ENCODE measurements at places on chromosomes 2 and 18.

DNA sequence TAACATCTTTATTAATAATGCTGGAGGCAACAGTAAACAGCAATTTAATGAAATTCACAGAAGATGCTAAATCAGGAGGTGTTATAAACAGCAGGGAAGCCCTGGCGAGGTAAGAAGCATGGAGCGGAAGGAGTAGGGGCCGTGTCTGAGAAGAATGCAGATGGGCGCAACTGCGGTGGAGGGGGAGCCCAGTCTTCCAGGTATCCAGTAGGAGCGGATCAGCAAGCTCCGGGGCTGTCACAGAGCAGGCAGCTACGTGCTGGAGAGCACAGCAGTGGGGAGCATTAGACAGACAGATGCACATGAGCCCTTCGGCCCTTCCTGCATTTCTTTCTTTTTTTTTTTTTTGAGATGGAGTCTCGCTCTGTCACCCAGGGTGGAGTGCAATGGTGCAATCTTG lies 82.3 kb downstream of the SH3RF3 start:
- DNase-seq = no peak
- H3K27me3 ChIP-seq = peaks cover 11% of the 10 kb centered on the region
- H3K27ac ChIP-seq = no peak overlapping the region
- H3K4me1 ChIP-seq = peaks cover 13% of the 10 kb centered on the region
- H3K4me3 ChIP-seq = no peak overlapping the region

DNA sequence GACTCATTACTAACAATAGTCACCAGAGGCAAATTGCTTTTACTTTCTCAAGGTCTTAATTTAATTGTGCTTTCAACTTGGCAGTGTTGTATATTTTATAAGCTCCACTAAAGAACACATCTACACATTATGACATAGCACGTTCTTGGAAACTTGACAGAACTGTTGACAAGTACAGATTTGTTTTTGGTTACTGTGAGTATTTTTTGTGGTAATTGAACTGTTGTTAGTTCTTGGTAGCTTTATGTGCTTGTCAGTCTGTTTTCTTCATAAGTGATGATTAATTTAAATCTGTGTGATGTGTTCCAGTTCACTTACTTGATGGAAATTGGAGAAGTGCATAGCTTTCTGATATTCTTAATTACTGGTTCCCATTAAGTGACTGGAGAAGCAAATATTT lies 63.9 kb downstream of the COMMD1 start:
- H3K27ac ChIP-seq = no peak overlapping the region
- DNase-seq = no peak
- H3K4me1 ChIP-seq = peaks cover 2% of the 10 kb centered on the region
- H3K36me3 ChIP-seq = peaks cover 2% of the 10 kb centered on the region

DNA sequence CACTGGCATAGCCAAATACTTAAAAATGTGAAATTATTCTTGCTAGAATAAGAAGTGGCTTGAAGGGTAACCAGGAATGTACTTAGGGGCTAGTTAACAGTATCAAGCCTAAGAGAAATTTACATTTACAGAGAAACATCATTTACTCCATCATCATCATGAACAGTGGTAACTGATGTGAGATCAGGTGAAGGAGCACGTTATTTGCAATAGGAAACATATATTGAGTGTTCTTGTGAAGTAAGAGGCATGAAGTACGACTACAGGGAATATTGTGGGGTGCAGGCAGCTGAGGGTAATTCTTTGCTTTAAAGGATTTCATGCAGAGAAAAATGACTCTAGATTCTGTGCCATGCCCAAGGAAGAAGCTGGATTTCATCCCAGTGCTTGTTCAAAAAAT lies 220.8 kb downstream of the GALNT13 start:
- no peaks in the 10 kb centered on the region for H3K27me3 ChIP-seq
- no peak overlapping the region for H3K4me3 ChIP-seq
- no peak for DNase-seq

- H3K36me3 ChIP-seq = no peaks in the 10 kb centered on the region
- no peak overlapping the region for H3K27ac ChIP-seq
- DNase-seq = no peak
- H3K4me1 ChIP-seq = no peaks in the 10 kb centered on the region
- H3K27me3 ChIP-seq = peaks cover 15% of the 10 kb centered on the region
- no peak overlapping the region for H3K4me3 ChIP-seq
These were observed 66.8 kb downstream of the XDH start for GRCh38 chr2:31347750-31348149.

DNA sequence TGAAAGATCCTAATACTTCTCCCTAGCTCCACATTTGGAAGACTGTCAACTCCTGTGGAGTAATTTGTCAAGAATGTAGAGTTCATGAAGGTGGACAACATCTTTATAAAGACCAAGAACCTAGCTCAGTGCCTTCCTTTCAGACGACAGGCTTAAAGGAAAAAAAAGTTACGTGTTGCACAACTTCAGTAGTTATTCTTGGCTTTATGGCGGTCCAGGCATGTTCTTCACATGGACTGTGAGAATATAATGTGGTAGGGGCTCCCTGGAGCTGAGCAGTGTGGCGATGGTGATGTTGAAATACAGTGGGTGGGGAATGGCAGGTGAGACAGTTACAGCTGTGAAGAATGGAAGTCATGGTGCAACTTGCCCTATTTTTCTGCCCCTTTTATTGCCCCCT lies 3.9 kb downstream of the TAF1B start:
- no peak overlapping the region for H3K4me3 ChIP-seq
- H3K4me1 ChIP-seq = peaks cover 24% of the 10 kb centered on the region
- H3K36me3 ChIP-seq = peaks cover 22% of the 10 kb centered on the region
- no peaks in the 10 kb centered on the region for H3K27me3 ChIP-seq
- DNase-seq = no peak

DNA sequence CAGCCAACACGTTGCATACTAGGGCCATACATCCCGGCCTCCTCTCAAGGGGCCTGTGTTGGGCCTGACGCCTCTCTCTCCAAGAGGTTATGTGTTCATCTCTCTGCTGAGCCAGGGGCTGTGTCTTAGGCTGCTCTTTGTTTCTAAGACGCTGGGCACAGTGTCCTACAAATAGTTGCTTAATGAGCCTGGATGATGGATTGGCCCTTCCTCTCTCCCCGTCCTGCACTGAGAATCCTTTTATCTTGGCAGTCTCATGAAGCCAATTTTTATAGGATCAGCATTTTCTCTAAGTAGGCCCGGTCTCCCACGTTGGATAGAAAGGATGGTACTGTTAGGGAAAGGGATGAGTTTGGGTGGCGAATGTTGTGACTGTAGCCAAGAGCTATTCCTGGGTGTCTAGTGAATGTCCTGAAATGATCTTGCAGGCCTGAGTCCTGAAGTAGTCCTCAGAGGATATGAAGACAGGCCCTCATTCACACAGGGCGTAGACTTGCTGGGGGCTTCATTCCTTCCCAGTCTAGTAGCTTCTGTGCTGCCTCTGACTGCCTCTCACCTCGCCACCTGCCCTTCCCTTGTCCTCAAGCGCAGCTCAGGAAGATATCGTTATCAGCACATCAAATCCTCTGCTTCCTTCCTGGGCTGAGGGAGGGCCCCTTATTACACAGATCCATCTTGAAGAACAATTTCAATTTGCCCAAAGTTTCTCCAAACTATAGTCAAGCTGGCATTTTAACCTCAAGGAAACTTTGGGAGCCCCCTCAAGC lies 8.8 kb downstream of the LBH start:
- DNase-seq = no peak
- H3K27me3 ChIP-seq = no peaks in the 10 kb centered on the region
- peaks cover 51% of the 10 kb centered on the region for H3K4me1 ChIP-seq
- peaks cover 40% of the 10 kb centered on the region for H3K36me3 ChIP-seq
- H3K27ac ChIP-seq = peak overlapping the region; percentile 65

DNA sequence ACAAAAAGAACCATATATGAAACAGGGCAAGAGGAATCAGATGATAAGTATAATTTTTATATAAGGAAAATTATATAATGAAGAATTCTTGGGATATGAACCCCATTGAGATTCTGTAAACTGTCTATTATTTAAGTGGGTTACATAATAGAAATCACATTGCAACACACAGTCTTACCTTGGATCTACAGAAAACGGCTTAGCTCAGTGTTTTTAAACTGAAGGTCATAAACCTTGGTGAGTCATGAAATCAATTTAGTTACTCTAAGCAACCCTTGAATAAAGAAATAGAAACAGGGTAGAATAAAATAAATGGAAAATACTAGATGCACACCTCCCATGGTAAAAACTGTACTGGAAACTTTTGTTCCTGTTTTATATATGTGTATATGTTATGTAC lies 50.7 kb downstream of the METTL8 start:
- H3K36me3 ChIP-seq = peaks cover 22% of the 10 kb centered on the region
- no peaks in the 10 kb centered on the region for H3K27me3 ChIP-seq
- H3K4me3 ChIP-seq = no peak overlapping the region

DNA sequence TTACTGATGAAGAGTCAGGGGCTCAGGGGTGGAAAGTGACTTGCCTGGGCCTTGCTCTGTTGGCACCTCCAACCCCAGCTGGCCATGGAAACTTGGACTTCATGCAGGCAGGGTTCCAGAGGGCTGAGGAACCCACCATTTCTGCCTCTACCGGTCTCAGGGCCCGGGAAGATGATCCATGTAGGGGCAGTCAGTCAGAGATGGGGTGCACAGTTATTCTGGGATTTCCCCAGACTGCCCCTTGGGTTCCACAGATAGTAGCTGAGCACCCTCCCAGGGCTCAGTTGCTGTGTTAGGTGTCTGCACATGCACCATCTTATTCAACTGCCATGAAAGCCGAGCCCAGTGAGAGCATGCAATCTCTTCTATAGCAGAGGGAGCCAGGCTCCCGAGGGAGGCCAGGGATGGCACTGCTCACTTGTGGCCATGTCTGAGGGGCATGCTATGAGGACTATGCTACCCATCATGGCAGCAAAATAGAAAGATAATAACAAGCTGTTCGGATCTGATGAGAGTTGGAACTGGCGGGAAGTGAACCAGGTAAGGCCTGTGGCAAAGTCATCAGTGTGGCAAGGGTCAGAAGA lies 37.3 kb downstream of the RHOB start:
- DNase-seq = no peak
- H3K4me3 ChIP-seq = no peak overlapping the region
- H3K27me3 ChIP-seq = no peaks in the 10 kb centered on the region
- H3K4me1 ChIP-seq = no peaks in the 10 kb centered on the region
- no peaks in the 10 kb centered on the region for H3K36me3 ChIP-seq

DNA sequence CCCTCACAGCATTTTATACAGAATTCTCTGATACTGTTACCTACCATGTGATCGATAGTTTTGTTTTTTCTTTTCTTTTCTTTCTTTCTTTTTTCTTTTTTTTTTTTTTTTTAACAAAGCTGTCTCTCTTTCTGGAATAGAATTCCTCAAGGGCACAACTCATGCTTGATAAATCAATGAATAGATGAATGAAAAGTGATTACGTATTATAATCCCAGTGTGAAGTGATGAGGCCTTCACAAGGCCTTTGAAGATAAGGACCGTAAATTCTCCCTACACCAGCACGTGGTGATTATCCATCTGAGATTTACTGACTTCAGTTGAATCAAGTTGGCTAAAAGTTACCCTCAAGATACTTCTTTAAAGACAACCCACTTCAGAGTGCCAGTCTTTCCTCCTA lies 46.6 kb upstream of the RMDN2 start:
- H3K27ac ChIP-seq = no peak overlapping the region
- H3K4me3 ChIP-seq = no peak overlapping the region
- H3K4me1 ChIP-seq = peaks cover 3% of the 10 kb centered on the region
- no peaks in the 10 kb centered on the region for H3K36me3 ChIP-seq
- H3K27me3 ChIP-seq = peaks cover 8% of the 10 kb centered on the region

DNA sequence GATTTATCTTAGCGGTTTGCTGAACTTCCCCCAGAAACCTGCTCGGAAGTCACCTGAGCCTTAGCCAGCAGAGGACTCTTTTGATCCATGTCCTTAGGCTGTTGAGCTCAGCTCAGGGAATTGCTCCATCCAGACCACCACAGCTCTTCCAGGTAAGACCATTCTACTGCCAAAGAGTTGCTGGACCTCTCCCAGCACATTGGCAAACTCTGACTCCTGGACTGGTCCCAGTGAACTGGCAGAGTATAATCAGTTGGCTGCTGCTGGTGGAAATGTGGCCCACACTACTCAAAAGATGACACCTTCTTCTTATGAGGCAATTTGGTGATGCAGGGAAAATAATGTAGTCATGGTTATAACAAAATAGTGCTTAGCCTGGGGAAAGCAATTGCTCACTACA lies 308.8 kb upstream of the FIGN start:
- H3K36me3 ChIP-seq = no peaks in the 10 kb centered on the region
- H3K27me3 ChIP-seq = no peaks in the 10 kb centered on the region
- no peak for DNase-seq
- H3K27ac ChIP-seq = no peak overlapping the region
- H3K4me3 ChIP-seq = no peak overlapping the region

GRCh38 chr2:201704536-201704935 lies 6.1 kb upstream of the MPP4 start:
- DNase-seq = no peak
- H3K4me3 ChIP-seq = no peak overlapping the region
- H3K27ac ChIP-seq = no peak overlapping the region
- no peaks in the 10 kb centered on the region for H3K27me3 ChIP-seq
- no peaks in the 10 kb centered on the region for H3K4me1 ChIP-seq

- no peaks in the 10 kb centered on the region for H3K36me3 ChIP-seq
- DNase-seq = no peak
- H3K4me1 ChIP-seq = no peaks in the 10 kb centered on the region
These were observed 11.6 kb upstream of the TUBB6 start for GRCh38 chr18:12296457-12296856.

DNA sequence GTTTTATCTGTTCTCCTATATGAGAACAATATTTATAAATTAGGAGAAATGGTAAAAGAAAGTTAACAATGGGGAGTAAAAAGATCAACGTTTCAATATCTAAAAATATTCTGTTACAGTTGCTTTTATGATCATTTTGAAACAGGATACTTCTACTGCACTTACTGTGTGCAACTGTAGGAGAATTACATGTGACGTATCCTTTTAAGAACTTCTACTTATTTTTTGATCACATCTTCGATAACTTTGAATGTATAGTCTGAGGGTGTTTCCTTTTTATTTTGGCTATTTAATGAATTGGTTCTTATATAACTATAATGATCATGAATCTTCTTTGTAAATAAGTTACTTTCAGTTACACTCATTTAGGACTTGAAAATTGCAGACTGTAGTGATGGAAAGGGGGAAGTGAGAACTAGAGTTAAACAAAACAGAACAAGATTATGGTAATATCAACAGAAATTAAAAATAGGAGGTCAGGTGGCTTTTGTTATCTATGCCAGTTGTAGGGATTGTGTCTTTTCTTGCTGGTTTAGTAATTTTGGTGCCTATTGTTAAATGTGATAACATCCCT lies 109.9 kb downstream of the MSTN start:
- no peak for DNase-seq
- no peak overlapping the region for H3K27ac ChIP-seq
- no peaks in the 10 kb centered on the region for H3K27me3 ChIP-seq

DNA sequence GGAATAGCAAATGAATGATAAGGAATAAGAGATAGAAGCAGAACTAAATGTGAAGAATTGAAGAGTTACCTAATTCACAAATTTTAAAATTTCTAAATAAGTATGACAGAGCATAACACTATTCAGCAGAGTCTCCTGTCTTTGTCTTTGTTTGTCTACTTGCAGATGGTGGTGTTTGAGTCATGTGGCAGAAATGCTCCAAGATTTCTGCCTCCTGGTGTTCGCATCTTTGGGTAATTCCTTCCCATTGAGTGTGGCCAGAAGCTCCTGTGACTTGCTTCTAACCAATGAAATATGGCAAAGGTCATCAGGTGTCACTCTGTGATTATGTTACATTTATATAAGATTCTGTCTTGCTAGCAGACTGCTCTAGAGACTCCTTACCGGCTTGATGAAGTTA lies 45.6 kb upstream of the GALNT3 start:
- DNase-seq = no peak
- H3K36me3 ChIP-seq = peaks cover 5% of the 10 kb centered on the region
- no peaks in the 10 kb centered on the region for H3K27me3 ChIP-seq
- no peaks in the 10 kb centered on the region for H3K4me1 ChIP-seq

- H3K27ac ChIP-seq = no peak overlapping the region
- DNase-seq = no peak
- peaks cover 23% of the 10 kb centered on the region for H3K27me3 ChIP-seq
- no peak overlapping the region for H3K4me3 ChIP-seq
- H3K4me1 ChIP-seq = no peaks in the 10 kb centered on the region
These were observed 48.1 kb downstream of the ACOXL start for GRCh38 chr2:110780461-110780860.
